M059J (cell line): ENCODE measurements at places on chromosomes 11 and 22. TPM values are rescaled to one million over a fixed set of nuclear protein-coding genes. Genes with fewer than 3 reads are reported as not detected.

GRCh38 chr11:13352711-13353110 is 75.1 kb downstream of the BMAL1 start:
- no peak for DNase-seq

- no peak for DNase-seq
Observed at GRCh38 chr11:70744396-70745185, 346.3 kb downstream of the CTTN start.

MAJIN gene
- total RNA-seq = not detected in 2 replicates

GRCh38 chr11:11036848-11037732 is 179.2 kb upstream of the ZBED5 start:
- DNase-seq = peak; percentile 61

DNA sequence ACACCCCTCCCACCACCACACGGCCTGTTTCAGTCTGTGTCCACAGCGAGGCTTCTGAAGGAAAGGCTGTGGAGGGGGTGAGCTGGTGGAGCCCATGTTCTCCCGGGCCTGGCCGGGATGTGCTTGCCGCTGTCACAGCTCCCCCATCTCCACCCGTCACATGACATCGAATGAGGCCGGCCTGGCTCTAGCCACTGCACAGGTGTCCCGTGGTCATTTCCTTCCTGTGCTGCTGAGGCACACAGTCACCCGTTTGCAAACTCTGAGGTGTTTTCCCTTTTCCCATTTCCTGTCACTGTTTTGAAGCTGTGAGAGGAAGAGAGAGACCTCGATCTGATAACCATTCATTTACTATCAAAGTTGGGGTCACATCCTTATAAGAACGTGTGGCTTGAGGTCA is 55.7 kb upstream of the CLDN5 start:
- no peak for DNase-seq

C22orf15 gene
- total RNA-seq = not detected in 2 replicates

GRCh38 chr11:20739577-20739976 is 70.2 kb downstream of the NELL1 start:
- DNase-seq = no peak

NCF4 gene
- not detected in 2 replicates for total RNA-seq

- DNase-seq = no peak
Observed at GRCh38 chr11:124895471-124895971, 2.1 kb downstream of the ROBO4 start.

- no peak for DNase-seq
Observed at GRCh38 chr11:128040603-128041002, 546.8 kb downstream of the ETS1 start.

- peak; percentile 58 for DNase-seq
Observed at GRCh38 chr11:122207921-122208764, 92.1 kb upstream of the BLID start.

DNA sequence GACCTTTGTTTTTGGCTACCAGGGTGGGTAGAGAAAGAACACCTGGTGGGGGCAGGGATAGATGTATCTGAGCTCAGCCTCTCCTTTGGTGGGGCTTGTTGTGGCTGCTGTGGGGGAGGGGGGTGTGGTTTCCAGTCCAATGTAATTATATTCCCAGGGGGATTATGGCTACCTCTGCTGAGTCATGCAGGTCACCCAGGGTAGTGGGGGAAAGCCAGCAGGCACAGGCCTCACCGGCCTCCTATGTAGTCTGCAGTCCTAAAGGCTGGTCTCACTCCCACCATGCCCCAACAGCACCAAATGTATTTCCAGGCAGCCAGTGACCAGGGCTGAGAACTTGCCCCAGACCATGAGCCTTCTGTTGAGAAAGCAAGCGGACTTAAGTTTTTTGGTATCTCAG is 119.6 kb downstream of the DYNC2H1 start:
- peak; percentile 3 for DNase-seq

- no peak for DNase-seq
Observed at GRCh38 chr11:78429660-78430059, 12.0 kb upstream of the GAB2 start.
